ENCODE measurements at places on chromosomes 2 and 18.

- no peak for DNase-seq
These were observed 22.7 kb upstream of the PDIA6 start for GRCh38 chr2:10835052-10835970.

DNA sequence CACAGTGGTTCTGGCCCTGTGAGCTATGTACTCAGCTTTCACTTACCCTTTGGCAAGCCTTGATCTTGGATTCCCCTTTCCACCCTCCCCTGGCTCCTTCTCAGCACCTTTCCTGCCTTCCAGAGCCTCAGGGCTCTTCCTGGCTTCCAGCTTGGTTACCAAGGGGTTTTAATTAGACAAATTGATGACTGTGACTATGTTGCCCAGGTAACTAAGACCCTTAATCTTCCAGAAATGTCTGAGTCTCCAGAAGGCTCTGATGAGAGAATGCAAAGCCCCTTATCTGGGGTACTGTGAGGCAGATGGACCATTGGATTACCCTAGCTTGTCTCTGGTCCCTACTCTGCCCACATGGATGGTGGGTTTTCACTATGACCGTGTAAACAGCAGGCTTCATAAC lies 174.2 kb downstream of the LOXHD1 start:
- no peak for DNase-seq

- peak; percentile 88 for DNase-seq
These were observed 50.0 kb upstream of the ACYP2 start for GRCh38 chr2:54065411-54065810.

- DNase-seq, result no peak
These were observed 1.5 kb downstream of the SFXN5 start for GRCh38 chr2:73069855-73070642.
